ENCODE measurements at places on chromosomes 16 and 17. TPM values are rescaled to one million over a fixed set of nuclear protein-coding genes. Genes with fewer than 3 reads are reported as not detected.

The KANSL1 gene
- total RNA-seq: 91.3 TPM

The ZDHHC1 gene
- 24.3 TPM for total RNA-seq

The CFAP20 gene
- total RNA-seq: 32.4 TPM

The KRT17 gene
- total RNA-seq: 1.5 TPM

The EEF2KMT gene
- total RNA-seq: 6.9 TPM

The ZNF594 gene
- total RNA-seq: 28.9 TPM

The CIBAR2 gene
- total RNA-seq: not detected

The KRTAP1-1 gene
- not detected for total RNA-seq

The EPX gene
- not detected for total RNA-seq

The ZFP3 gene
- 3.9 TPM for total RNA-seq

The TSNAXIP1 gene
- 2.8 TPM for total RNA-seq

The CEP295NL gene
- total RNA-seq: 35.1 TPM

The ORC6 gene
- total RNA-seq: 0.66 TPM

The TXNDC11 gene
- 67.2 TPM for total RNA-seq

The CCDC78 gene
- total RNA-seq: 5.0 TPM

The CES3 gene
- total RNA-seq: 9.2 TPM

The TEX14 gene
- total RNA-seq: under 0.01 TPM

The HAGHL gene
- total RNA-seq: 18.0 TPM

The KRT15 gene
- total RNA-seq: 0.78 TPM

The EVPLL gene
- total RNA-seq: not detected

The FGF11 gene
- 2.3 TPM for total RNA-seq

The CCDC154 gene
- total RNA-seq: 3.0 TPM

The FOXN1 gene
- not detected for total RNA-seq

The FTO gene
- 98.1 TPM for total RNA-seq

The CCDC43 gene
- total RNA-seq: 20.1 TPM

The TMC6 gene
- total RNA-seq: 94.5 TPM

The SULT1A4 gene
- 3.5 TPM for total RNA-seq

The SCNN1B gene
- 2.1 TPM for total RNA-seq

The CHST4 gene
- total RNA-seq: not detected

The GRB7 gene
- total RNA-seq: not detected

The KRTAP4-9 gene
- not detected for total RNA-seq

The NACA2 gene
- total RNA-seq: not detected

The NTN3 gene
- not detected for total RNA-seq

The DNASE1L2 gene
- 0.39 TPM for total RNA-seq

The KRTAP3-2 gene
- total RNA-seq: not detected

The TVP23A gene
- total RNA-seq: 0.20 TPM

The DNAJA2 gene
- 48.5 TPM for total RNA-seq

The TRPV3 gene
- 21.4 TPM for total RNA-seq

The KRTAP4-5 gene
- total RNA-seq: not detected

The FBXO39 gene
- not detected for total RNA-seq

The RAC3 gene
- 4.2 TPM for total RNA-seq

The KRT31 gene
- total RNA-seq: not detected

The MYO15B gene
- total RNA-seq: 150 TPM

The P2RX5 gene
- not detected for total RNA-seq

The RNF222 gene
- total RNA-seq: not detected

Data from tibial nerve (tissue), 4 donors.